Fibroblast of skin of right biceps (primary cell): ENCODE measurements at places on chromosomes 4 and X.

DNA sequence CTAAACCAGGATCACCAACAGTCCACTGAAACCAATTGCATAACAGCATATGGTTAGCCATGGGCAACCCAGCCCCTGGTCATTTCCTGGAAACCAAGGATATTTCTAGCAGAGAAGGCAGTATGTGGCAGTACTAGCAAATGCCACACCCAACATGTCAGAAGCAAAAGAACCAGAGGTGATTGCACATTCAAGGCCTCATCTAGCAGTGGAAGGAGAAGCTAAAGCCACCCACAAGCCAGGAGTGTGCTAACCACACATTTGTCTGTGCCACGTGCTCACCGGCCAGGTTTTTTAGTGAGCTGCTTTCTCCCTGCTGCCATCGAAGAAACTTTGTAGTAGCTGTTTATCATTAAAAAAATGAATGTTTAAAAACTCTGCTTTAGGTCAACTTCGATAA is 42.0 kb downstream of the TEC start:
- DNase-seq, result no peak

DNA sequence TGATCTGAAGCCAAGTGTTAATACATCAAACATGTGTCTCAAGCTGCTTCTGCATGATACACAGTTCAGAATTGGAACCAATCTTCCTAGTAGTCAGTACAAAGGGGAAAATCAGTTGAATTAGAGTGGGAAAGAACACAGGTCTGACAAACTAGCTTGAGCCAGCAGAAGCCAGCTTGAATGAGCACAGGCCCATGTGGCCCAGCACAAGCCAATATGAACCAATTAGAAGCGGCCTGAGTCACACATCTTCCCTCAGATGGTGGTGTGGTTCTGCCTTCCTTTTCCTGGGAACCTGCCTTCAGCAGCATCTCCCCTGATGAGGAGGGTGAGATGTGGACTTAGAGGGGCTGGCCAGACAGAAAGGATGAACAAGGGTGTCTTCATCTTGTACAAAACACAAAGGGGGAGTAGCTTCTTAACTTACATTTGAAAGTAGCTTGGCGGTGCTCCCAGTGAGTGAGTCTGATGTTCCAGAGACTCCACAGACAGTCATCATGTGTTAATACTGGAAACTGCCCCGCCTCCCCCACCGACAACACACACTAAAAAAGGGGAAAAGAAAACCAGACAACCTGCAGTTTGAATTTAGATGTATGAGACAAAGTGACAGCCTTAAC is 72.0 kb downstream of the FRMPD4 start:
- peak; percentile 79 for DNase-seq

DNA sequence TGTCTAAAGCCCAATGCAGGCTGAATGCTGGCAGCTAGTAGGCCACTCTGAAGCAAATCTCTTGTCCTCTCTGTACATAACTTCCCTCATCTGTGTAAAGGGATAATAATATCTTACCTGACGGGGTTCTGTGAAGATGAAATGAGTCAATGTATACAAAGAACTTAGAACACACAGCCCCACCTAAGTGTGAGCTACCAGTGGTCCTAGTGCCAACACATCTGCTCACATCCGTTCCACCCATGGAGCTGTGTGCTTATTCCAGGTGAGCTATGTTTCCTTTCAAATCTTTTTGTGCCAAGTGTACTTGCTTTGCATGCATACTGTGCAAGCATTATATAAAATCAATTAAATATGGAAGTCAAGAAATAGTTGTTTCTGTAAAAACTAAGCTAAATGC is 116.4 kb downstream of the TSPAN5 start:
- DNase-seq, result no peak

- DNase-seq, result no peak
Observed at GRCh38 chr4:44147571-44148075, 301.0 kb downstream of the KCTD8 start.

GRCh38 chrX:8390771-8391170 is 73.9 kb upstream of the VCX3B start:
- no peak for DNase-seq
